ENCODE measurements at places on chromosomes 3 and 15. TPM values are rescaled to one million over a fixed set of nuclear protein-coding genes. Genes with fewer than 3 reads are reported as not detected.

Gene CCDC33
- not detected for total RNA-seq

Gene RFX7
- 40.7 TPM for total RNA-seq

Gene LZTFL1
- 6.5 TPM for total RNA-seq

Gene SLC15A2
- 3.3 TPM for total RNA-seq

Gene RARB
- total RNA-seq = not detected

Gene PSTPIP1
- 218 TPM for total RNA-seq

Gene PYGO1
- not detected for total RNA-seq

Gene PAK6
- 0.26 TPM for total RNA-seq

DNA sequence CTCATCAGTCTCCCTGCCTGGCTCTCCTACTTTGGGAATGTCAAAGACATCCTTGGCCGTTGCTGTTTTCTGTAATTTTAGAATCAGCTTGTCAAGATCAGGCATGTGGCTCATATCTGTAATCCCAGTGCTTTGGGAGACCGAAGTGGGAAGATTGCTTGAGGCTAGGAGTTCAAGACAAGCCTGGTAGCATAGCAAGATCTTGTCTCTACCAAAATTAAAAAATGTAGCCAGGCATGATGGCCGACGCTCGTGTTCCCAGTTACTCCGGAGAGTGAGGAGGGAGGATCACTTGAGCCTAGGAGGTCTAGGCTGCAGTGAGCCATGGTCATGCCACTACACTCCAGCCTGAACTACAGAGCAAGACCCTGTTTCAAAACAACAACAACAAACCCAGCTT lies 144.0 kb upstream of the ATP10A start:
- no peak overlapping the region for H3K4me3 ChIP-seq
- DNase-seq = no peak
- H3K27ac ChIP-seq = no peak overlapping the region
- no peaks in the 10 kb centered on the region for H3K36me3 ChIP-seq
- no peaks in the 10 kb centered on the region for H3K4me1 ChIP-seq
- peaks cover 5% of the 10 kb centered on the region for H3K27me3 ChIP-seq

DNA sequence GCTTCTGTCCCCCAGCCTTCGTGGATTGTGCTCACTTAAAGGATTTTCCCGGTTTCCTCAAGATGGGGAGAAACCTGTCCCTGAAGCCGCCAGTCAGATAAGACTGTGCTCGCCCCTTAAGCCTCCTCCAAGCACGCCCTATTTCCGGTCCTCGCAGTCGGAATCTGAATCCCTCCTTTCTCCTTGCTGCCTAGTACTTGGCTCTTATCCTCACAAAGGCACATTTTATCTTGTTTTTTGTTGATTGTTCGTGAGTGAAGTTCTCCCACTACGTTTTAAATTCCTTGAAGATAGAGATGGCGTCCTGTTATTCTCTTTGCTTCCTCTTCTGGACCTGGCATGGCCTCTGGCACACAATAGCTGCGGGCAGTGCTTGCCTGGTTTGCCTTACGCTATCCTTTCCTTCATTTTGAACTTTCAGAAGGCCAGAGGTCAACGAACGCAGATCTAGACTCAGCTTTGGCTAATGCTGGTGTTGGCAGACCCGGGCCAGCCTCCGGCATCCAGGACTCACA lies 1.7 kb downstream of the CLDN11 start:
- no peaks in the 10 kb centered on the region for H3K36me3 ChIP-seq
- no peak overlapping the region for H3K27ac ChIP-seq
- peaks cover 48% of the 10 kb centered on the region for H3K27me3 ChIP-seq
- no peak overlapping the region for H3K4me3 ChIP-seq
- no peak for DNase-seq
- H3K4me1 ChIP-seq = peaks cover 10% of the 10 kb centered on the region

DNA sequence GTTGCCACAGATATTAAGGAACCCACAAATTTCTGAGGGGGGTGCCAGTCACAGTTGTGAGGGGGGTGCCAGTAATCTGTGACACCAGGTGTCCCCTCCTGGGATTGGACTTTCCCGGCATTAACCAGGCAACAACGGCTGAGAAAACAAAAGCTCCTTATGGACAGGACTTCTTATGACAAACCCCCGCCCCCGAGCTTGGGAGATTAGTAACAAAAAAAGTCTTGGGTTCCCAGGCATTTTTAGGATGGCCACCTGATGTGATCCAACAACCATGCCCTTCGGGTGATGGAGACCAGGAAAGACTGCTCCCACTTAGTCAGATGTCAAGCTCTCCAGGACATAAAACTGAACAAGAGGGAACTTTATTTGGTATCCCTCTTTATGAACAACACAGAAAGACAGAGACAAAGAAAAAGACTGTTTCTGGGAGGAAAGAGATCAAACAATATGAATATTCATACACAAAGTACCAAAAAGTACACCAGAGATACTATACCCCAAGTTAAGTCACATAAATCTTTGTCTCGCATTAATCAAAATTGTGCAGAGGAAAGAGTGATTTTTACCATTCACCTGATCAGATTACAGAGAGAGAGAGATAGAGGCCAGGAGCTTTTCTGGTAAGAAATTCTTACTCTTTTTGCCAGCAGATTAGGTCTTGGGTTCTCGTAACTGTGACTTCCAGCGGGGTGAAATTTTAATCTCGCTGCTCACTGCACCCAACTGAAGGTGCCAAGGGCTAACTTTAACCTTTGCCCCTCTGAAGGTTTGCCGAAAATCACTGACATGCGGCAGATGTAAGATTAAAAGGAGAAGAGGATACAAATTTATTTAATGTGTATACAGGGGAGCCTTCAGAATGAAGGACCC lies 61.6 kb downstream of the OSTN start:
- H3K4me3 ChIP-seq = no peak overlapping the region
- no peaks in the 10 kb centered on the region for H3K36me3 ChIP-seq
- no peaks in the 10 kb centered on the region for H3K4me1 ChIP-seq
- H3K27ac ChIP-seq = no peak overlapping the region
- no peak for DNase-seq

DNA sequence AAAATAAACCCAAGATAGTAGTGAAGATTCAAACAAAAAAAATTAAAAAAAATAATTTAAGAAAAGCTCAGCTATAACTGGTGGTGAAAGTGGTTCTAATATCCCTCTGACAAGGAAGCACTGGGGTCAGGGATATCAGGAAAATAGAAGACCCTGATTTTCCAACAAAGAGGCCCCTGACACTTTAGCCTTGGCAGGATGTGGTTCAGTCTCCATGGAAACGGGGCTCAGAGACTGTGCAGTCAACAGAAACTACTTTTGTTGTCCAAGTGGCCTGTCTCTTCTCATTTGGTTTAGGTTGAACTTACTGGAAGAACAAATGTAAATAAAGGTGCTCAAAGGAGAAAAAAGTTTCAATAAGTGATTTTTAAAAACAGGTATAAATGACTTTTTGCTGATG lies 27.2 kb downstream of the INTS14 start:
- H3K4me1 ChIP-seq = peaks cover 25% of the 10 kb centered on the region
- H3K27me3 ChIP-seq = no peaks in the 10 kb centered on the region
- peak overlapping the region; percentile 74 for H3K27ac ChIP-seq
- H3K36me3 ChIP-seq = peaks cover 54% of the 10 kb centered on the region
- peak; percentile 48 for DNase-seq
- H3K4me3 ChIP-seq = no peak overlapping the region

- peak overlapping the region; percentile 29 for H3K27ac ChIP-seq
- no peak overlapping the region for H3K4me3 ChIP-seq
- H3K27me3 ChIP-seq = no peaks in the 10 kb centered on the region
- no peak for DNase-seq
- peaks cover 65% of the 10 kb centered on the region for H3K4me1 ChIP-seq
Observed at GRCh38 chr15:67156426-67156825, 91.0 kb downstream of the SMAD3 start.

DNA sequence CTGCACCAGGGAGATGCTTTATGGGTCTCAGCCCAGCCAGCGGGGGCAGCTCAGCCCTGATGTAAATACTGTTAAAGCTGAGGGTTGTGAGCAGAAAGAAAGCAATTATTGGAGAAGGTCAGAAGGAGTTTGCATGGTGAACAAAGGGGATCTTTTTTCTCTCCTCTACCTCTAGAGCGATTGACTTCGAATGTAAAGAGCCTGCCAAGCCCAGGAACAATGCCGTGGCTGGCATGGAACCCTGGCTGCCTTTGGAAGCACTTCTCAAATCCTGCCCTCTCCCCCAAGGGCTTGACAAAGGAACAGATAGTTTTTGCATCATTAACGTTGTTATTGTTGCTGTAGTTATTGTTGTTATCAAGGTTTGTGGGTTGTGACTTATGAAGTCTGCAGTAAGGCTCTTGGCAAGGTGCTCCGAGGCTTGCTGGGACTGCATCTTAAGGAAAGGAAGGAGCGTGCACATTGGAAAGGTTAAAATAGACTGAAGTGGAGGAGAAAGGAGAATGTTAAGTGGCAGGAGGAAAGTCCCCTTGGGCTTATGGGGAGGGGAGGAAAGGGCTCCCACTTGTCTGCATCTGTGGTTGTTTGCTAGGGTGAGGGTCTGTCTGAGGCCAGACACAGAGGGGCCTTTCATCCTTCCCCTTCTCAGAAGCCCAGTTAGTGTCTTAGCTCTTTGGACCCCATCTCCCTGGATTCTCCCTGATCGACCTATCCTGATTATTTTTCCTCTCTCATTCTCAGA lies 16.7 kb downstream of the PDIA5 start:
- H3K4me3 ChIP-seq = no peak overlapping the region
- peaks cover 39% of the 10 kb centered on the region for H3K4me1 ChIP-seq
- no peak overlapping the region for H3K27ac ChIP-seq
- no peaks in the 10 kb centered on the region for H3K27me3 ChIP-seq
- no peak for DNase-seq

- H3K4me3 ChIP-seq = no peak overlapping the region
- no peaks in the 10 kb centered on the region for H3K27me3 ChIP-seq
- peaks cover 16% of the 10 kb centered on the region for H3K4me1 ChIP-seq
- no peak for DNase-seq
- H3K27ac ChIP-seq = no peak overlapping the region
- H3K36me3 ChIP-seq = peaks cover 33% of the 10 kb centered on the region
Observed at GRCh38 chr15:41913256-41913655, 19.4 kb upstream of the SPTBN5 start.

DNA sequence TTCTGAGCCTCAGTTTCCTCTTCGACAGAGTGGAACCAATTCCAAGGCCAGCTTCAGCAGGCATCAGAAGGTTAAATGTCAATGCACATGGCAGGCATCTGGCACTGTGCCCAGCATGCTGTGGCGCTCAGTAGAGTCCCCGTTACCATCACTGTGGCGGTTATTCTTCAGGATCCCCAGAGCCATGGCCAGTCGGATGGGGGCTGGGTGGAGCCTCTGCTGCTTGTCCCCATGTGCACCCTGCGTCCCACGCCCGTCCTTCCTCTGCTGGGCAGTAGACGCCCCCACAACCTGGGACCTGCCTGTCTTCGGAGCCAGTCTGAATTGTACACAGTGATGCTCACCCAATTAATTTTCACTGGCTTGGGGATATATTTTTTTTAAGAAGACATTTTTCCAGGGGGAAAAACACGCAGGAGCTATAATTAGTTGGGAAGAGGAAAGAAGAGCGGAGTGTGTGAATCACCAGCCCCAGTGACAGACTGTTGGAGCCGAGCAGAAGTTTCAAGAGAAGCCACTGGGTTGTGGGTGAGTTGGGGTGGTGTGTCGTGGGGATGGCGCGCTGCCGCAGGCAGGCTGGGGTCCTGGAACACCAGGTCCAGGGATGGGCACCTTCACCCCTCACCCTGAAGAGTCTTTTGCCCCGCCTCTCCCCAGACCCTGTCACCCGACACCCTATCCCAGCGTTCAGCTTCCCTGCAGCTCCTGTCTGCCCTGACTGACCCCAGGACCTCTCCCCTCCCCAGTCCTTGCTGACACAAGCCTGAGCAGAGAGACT lies 26.8 kb upstream of the RPL29 start:
- H3K4me1 ChIP-seq = no peaks in the 10 kb centered on the region
- DNase-seq = no peak
- no peak overlapping the region for H3K4me3 ChIP-seq

DNA sequence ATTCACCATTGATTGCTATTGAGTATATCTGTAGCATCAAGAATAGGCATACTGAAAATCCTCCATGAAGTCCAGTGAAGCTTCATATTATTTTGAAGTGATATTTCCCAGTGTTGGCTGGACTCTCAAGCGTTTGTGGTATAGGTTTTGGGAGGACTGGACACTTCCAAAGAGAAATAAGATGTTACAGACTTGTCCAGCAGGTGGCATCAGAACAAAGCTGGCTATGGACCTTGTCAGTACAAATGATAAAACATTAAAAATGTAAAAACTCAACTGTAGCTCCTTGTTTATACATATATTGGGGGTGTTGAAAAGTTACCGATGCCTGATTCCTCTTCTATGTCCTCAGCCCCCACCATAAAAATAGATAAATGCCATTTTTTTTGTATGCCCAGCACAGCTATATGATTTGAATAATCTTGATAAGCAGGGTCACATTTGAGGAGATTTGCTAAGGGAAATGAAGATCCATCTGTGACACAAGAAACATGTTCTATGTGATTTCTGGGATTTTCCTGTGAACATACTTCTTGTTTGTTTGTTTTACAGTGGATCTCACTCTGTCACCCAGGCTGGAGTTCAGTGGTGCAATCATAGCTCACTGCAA lies 54.5 kb upstream of the GOLGA6B start:
- no peaks in the 10 kb centered on the region for H3K36me3 ChIP-seq
- no peak for DNase-seq
- H3K27me3 ChIP-seq = peaks cover 2% of the 10 kb centered on the region
- H3K4me3 ChIP-seq = no peak overlapping the region
- no peak overlapping the region for H3K27ac ChIP-seq
- no peaks in the 10 kb centered on the region for H3K4me1 ChIP-seq

DNA sequence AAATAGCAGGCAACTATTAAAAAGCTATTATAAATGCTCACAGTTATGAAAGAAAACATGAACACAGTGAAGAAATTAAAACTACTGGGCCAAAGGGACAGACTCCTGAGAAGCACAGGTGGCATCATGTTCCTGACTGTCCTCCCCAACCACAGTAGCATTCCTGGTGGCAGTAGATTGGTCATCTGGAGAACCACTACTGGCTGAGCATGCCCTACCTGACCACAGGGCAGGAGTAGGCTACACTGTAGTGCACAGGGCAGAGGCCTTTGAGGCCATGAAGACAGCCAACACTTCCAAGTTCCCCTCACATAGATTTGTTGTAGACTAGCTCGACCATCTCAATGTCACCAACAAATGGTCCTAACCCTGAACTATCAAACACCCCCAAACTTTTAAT lies 49.2 kb downstream of the NBEAL2 start:
- no peaks in the 10 kb centered on the region for H3K27me3 ChIP-seq
- H3K4me3 ChIP-seq = no peak overlapping the region
- peaks cover 8% of the 10 kb centered on the region for H3K36me3 ChIP-seq
- H3K4me1 ChIP-seq = peaks cover 33% of the 10 kb centered on the region
- no peak overlapping the region for H3K27ac ChIP-seq
- no peak for DNase-seq

DNA sequence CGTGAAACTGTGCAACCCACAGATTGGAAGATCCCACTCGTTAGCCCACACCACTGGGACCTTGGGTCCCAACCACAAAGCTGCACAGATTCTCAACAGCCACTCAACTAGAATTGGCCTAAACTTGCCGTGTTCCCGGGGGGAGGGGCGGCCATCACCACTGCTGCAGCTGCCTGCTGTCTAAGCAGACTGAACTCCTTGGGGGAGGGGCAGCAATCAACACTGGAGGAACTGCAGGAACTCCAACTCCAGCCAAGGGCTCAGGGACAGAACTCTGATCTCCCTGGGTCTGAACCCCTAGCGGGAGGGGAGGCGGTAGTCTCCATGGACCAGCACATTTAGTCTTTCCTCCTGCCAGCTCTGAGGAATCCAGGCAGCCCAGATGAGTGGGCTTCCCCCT lies 205.9 kb downstream of the RSL24D1 start:
- DNase-seq = no peak
- peaks cover 2% of the 10 kb centered on the region for H3K27me3 ChIP-seq
- no peaks in the 10 kb centered on the region for H3K36me3 ChIP-seq
- H3K27ac ChIP-seq = no peak overlapping the region
- no peak overlapping the region for H3K4me3 ChIP-seq
- no peaks in the 10 kb centered on the region for H3K4me1 ChIP-seq

- peaks cover 40% of the 10 kb centered on the region for H3K4me1 ChIP-seq
- peak within 1 kb of the TSS; percentile 87 for H3K27ac ChIP-seq
- peaks cover 9% of the 10 kb centered on the region for H3K36me3 ChIP-seq
- no peaks in the 10 kb centered on the region for H3K27me3 ChIP-seq
- H3K4me3 ChIP-seq = peak within 1 kb of the TSS; percentile 88
Observed at GRCh38 chr3:5122030-5122740, at the start of gene ARL8B. ARL8B (plus strand) TSS chr3:5122292; CDS start chr3:5122466, 174 bp downstream.

Data from activated T-helper 1 cell treated with anti-CD3 and anti-CD28 coated beads, Interleukin-12 subunit alpha, Interleukin-12 subunit beta, Interleukin-2, Interleukin-4 antibody, amounts not matched to agents 30 ng/mL and 10 ng/mL and 1 ng/mL, durations not matched to agents 14 hours and 24 hours and 36 hours (primary cell).